ENCODE measurements at places on chromosomes 1 and 21.
A peak's percentile ranks its signal among the peaks of the same experiment; 100 is the strongest.

DNA sequence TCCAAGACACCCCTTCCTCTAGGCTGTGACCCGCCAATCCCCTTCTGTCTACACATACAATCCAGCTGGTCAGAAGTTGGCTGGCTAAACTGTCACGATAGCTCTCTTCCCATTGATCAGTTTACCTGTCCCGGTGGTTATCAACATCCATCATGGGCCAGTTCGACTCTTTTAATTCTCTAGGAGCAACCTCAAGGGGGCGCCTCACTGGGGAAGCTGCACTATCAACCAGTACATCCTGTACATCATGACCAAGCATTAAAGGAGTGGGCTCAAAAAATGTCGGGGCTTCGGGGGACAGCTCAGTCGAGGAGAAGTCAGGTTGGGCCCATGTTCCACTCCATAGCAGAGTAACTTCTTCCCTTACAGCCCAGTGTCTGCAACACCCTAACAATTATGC, 53.2 kb upstream of the B3GALNT2 start:
- DNase-seq, result no peak

DNA sequence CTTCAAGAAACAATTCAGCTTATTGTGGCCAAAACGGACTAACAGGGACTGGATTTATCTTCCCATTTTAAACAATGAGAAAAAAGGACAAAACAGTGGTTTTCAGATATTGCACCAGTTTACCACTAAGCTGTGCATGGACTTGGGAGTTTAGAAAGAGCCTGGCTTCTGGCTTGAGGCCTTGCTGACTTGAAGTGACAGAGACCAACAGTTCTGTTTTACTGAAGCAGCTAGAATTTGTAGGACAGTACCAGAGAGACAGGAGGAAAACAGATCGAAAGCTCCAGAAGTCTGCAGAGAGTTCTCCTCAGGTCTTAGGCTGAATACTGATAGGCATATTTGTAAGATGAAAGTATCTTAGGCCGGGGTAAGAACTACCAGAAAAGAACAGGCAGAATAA, 20.5 kb downstream of the FCRL4 start:
- DNase-seq, result no peak

- no peak for DNase-seq
Measured at GRCh38 chr21:34262469-34262845, 101.3 kb upstream of the KCNE2 start.

- DNase-seq, result no peak
Measured at GRCh38 chr1:224745924-224746323, 129.8 kb downstream of the CNIH3 start.

- DNase-seq, result peak; percentile 60
Measured at GRCh38 chr1:234326497-234327366, 46.5 kb upstream of the COA6 start.
